Breast epithelium (tissue), 4 donors: ENCODE measurements at places on chromosomes 12 and 14.

DNA sequence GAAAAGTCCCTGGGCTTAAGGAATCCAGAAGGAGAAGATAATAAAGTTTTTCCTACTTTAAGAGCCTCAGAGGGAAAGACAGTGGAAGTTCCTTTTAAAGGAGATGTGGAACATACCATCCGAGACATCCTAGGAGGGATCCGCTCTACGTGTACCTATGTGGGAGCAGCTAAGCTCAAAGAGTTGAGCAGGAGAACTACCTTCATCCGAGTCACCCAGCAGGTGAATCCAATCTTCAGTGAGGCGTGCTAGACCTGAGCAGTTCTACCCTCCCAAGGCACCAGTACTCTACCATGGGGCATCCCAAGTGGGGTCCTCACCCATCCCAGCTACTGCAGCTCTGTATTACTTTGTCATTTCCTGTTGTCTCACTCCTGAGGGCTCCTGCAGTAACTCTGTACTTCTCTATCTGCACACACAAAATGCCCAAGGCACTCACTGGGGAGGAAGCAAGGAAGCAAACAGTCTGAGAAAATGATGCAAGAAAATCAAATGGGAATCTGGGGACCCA, 3.8 kb downstream of the TINF2 start:
- DNase-seq, result no peak

GRCh38 chr12:58592475-58593207, 327.7 kb downstream of the LRIG3 start:
- no peak for DNase-seq

DNA sequence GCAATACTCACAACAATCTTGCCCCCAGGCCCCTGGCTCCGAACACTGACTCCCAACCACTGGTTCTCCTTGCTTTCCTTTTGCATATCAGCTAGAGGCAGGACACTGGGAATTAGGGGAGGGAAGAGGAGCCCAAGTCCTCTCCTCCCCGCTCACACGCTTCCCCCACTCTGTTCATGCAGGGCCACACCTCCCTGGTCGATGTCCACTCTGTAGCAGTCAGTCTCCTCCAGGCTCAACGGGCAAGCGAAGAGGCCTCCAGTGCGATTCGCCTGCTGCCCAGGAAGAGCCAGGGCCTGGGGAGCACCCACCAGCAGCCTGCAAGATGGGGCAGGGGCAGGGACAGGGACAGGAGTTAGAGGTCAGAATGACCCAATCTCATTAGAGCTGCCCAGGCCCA, 4.8 kb downstream of the ITGA7 start:
- no peak for DNase-seq

DNA sequence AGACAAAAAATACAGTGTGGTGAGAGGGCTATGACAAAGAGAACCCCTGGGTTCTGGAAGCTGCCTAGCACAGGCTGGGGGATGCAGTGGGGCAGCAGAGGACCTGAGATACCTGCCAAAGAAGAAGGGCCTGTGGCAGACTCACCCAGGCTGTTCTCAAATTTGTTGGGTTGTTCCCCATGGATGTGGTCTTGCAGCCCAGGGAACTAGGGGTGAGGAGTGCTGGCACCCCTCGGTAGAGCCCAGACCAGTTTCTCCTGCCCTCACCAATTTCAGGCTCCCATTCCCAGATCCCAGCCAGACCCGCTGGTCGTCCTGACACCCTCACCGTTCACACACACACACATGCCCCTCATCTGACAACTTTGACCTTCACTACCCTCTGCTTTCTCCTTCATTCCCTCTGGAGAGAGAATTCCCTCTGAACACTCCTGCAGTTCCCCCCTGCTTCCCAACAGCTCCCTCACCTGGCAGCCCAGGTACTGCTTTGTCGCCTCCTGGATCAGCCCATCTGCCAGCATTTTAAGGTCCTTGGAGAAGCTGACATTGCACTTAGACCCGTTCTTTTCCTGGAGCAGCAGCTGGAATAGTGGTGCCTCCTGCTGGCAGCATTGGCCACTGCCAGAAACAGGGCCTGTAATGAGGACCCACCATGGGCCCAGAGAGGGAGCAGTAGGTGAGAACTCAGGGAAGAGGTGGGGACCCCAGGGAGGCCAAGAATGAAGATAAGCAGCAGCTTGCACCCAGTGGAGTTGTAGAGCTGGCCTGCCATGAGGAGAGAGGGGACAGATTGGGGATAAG, 5.9 kb upstream of the GDF11 start:
- DNase-seq, result no peak

GRCh38 chr12:15472036-15472435, 149.7 kb downstream of the PTPRO start:
- DNase-seq, result no peak

- DNase-seq, result no peak
Measured at GRCh38 chr14:72706485-72706884, 187.4 kb downstream of the DPF3 start.

DNA sequence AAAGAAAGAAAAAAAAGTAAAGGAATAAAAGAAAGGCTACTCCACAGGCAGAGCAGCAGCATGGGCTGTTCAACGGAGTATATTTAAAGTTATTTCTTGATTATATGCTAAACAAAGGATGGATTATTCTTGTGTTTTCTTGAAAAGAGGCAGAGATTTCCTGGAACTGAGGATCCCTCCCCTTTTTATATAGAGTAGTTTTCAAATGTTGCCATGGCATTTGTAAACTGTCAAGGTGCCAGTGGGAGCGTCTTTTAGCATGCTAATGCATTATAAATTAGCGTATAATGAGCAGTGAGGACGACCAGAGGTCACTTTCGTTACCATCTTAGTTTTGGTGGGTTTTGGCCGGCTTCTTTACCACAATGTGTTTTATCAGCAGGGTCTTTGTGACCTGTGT, 383.0 kb downstream of the PCNX1 start:
- DNase-seq, result no peak

DNA sequence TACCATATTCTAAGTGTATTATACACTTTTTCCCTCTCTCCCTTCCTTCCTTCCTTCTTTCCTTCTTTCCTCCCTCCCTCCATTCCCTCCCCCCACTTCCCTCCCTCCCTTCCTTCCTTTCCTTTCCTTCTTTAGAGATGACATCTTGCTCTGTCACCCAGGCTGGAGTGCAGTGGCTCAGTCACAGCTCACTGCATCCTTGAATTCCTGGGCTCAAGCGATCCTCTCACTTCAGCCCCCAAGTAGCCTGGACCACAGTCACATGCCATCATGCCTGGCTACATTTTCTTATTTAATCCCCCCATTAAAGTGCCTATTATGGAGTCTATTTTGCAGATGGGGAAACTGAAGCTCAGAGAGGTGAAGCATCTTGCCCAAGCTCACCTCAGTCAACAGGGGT, 55.0 kb downstream of the SVOP start:
- DNase-seq, result no peak
